ENCODE measurements at places on chromosomes 6 and 20.

DNA sequence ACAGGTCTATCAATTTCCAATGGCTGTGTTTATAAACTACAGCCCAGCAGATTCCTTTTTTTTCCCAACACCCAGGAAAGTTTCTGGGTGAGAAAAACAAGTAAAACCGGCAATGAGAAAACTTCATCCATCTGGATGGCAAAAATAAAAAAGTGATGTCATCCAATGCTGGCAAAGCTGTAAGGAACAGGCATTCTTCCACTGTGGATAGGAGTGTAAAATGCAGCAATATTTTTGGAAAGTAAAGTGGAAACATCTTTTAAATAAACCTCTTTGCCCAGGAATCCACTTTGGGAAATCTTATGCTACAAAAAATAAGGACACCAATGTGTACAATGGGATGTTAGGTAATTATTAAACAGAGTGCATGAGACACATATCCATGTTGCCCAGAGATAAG lies 102.1 kb upstream of the NT5E start:
- no peak for DNase-seq

DNA sequence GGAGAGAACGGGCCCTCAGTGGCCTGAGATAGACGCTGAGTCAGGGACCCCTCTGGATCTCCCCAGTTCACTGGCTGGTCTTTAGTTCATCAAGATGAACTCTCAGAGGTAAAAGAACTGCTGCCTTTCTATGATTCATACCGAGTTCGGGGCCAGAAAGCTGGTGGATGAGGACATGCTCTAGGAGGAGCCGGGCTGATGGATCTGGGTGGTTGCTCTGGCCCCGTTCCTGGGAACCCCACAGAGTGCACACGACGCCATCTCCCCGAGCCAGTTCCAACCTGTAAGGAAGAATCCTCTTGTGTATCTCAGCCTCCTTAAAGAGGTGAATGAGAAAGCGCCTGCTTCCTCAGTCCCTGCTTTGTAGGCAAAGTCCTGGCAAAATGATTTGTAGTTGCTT lies 142.6 kb upstream of the PDE10A start:
- DNase-seq, result no peak

GRCh38 chr6:36523451-36523850 lies 23.8 kb downstream of the STK38 start:
- no peak for DNase-seq

GRCh38 chr6:149194820-149195558 lies 122.5 kb upstream of the TAB2 start:
- no peak for DNase-seq

- no peak for DNase-seq
Measured at GRCh38 chr6:40509086-40509485, 78.1 kb downstream of the LRFN2 start.

DNA sequence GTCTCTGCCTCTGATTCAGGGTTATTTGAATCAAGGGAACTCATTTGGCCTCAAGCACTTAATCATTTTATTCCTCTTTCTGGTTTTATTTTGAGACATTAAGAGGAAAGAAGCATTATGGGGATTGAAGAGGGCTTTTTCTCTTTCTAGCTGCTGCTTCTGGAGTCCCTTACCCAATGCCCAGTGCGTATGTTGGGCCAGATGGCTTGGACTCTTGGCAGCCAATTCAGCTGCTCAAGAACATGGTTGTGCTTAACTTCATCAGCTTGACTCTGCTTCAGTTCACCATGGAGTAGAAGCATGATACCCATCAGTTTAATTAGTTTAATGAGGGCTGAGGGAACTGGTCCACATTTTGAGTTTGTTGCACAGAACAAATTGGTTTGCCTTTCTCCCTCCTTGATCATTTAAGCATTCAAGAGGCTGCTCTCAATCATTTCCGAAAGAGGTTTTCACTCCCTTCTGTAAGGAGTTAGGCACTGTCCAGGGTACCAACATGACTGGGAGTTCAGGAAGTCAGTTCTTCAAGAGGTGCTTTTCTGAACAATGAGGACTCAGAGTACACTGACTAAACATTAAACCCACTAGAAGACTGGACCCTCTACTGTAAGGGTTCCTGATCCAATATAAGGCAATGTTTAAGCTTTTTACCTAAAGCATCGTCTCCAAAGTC lies 14.6 kb downstream of the PDYN start:
- DNase-seq, result no peak

DNA sequence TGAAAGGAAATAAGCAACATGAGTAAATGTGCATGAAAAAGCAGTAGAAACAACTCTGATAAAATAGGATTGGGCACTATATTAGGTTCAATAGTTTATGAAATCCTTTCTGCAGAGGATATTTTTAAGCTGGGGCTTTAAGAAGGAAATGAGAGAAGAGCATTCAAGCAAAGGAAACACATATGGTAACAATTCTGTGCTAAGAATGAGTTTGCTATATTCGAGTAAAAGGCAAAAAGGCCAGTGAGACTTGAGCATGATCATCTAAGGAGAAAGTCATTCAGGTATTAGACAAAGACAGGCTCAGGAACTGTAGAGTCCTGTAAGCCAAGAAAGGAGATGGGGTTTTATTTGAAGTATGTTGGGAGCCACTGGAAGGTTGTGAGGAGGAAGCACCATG lies 387.1 kb upstream of the FLRT3 start:
- DNase-seq, result no peak

- DNase-seq, result no peak
Measured at GRCh38 chr6:130229645-130230044, 6.9 kb upstream of the SAMD3 start.

GRCh38 chr6:117550078-117550600 lies 52.2 kb downstream of the GOPC start:
- DNase-seq, result no peak

GRCh38 chr6:11094411-11094851 lies 797 bp downstream of the SMIM13 start:
- DNase-seq, result peak; percentile 37

Measured in fibroblast of upper back skin (primary cell).